ENCODE measurements at places on chromosomes 5 and 9.
A peak's percentile ranks its signal among the peaks of the same experiment; 100 is the strongest.

DNA sequence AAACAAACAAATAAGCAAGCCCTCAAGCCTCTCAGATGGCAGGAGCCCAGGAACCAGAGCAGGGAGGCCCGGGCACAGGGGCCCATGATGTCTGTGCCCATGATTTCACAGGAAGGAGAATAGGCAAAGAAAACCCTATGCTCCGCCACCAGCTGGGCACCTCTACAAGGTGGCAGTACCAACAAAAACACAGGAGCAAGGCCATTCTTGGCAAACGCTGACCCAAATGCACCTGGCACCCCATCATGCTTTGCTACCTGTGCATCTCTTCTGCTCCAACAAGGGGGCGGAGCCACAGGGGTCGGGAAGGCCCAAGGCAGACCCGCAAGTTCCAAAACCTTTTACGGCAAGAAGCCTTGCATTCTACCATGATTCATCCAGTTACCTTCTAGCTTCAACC lies 3.1 kb downstream of the BRD3 start:
- DNase-seq, result no peak

- no peak for DNase-seq
These were observed 20.4 kb upstream of the SLC2A6 start for GRCh38 chr9:133499132-133499891.

DNA sequence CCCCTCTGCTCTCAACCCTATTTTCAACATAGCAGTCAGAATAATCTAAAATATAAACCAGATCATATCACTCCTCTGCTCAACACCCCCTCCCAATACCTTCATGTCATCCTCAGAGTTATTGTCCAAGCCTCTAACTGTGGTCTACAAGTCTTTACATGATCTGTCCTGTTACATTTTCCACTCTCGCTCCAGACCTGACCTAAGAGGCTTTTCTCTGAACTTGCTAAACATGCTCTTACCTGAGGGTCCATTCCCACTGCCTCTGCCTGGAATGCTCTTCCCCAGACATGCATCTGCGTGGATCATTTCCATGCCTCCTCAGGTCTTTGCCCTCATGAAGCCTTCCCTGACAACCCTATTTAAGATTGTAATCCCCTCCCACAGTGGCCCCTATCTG lies 12.0 kb downstream of the NIPSNAP3B start:
- DNase-seq, result no peak

DNA sequence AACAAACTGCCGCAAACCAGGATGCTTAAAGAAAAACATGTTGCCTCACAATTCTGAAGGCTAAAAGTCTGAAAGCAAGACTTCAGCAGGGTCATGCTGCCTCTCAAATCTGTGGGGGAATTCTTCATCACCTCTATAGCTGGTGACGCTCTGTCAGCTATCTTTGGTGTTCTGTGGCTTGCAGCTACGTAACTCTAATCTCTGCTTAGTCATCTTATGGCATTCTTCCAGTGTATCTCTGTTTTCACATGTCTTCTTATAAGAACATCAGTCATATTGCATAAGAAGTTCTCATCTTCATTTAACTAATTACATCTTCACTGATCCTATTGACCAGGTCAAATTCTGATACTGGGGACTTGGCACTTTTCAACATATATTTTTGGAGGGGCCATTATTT lies 243.0 kb downstream of the CDH10 start:
- DNase-seq, result peak; percentile 10

DNA sequence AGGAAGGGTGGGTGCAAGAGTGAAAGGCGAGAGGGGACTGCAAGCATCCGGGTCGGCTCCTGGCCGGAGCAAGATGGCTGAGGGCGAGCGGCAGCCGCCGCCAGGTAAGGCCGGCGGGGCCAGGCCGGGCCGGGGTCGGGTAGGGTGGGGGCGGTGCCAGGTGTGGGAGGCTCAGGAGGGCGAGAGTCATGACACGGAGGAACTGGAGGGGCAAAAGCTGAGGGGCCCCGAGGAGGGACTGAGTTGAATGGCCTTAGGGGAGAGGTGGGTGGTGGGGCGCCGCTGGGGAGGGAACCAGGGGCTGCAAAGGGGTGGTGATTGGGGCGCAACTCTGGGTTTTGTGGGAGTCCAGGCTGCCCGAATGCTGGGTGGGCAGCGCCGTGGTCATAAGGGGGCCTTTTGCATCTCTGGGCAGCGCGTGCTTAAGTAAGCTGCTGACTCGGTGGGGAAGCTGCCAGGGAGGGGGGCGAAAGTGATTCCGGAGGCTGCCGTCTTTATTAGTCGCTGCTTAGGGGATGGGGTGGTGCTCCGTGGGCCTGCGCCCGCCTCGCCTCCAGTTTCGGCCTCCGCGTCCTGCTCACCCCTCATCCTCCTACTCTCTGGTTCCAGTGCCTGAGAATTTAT lies 425 bp downstream of the PTPA start:
- DNase-seq, result peak; percentile 52

DNA sequence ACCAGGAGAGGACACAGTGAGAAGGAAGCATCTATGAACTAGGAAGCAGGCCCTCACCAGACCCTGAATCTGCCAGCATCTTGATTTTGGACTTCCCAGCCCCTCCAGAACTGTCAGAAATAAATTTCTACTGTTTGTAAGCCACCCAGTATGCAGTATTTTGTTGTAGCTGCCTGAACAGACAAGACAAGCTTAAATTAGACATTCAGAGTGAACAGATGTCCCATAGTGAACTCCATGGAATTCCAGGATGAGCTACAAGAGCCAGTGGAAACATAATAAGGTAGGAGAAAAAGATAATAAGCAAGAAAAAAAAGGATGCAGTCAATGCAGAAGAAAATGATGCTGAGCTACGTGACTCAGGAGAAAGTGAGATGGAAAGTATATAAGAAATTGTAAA lies 47.8 kb upstream of the MAMDC2 start:
- no peak for DNase-seq

DNA sequence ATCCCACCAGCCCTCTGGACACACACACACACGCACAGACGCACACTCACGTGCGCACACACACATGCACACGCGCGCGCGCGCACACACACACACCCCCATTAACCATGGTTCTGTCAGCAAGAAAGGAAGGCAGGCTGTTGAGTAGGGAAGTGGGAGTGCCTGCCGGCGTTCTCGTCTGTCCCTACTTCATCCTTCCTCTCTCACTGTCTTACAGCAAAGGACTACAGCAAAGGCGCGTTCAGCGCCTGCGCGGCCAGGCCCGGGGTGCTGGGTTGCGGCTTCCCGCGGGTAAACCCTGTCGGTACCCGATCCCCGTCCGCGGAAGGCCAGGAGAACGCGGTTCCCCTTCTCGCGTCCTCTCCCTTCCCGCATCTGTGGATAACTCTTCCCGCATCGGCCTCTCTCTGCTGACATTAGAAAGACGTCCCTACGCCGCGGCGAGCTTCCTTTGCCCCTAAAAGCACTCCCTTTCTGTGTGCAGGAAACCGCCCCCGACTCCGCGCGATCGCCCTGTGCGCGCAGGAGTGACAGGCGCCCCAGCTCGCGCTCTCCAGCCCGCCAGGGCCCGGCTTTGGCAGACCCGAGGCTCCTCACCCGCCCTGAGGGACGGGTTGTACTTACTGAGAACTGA lies 219.2 kb downstream of the AGTPBP1 start:
- DNase-seq, result peak; percentile 67

GRCh38 chr9:10661376-10661775 lies 48.6 kb upstream of the PTPRD start:
- DNase-seq, result no peak

GRCh38 chr5:113378081-113378480 lies 56.7 kb downstream of the TSSK1B start:
- no peak for DNase-seq

GRCh38 chr9:133633681-133634080 lies 2.5 kb upstream of the DBH start:
- no peak for DNase-seq

- no peak for DNase-seq
These were observed 126.8 kb upstream of the PTPN3 start for GRCh38 chr9:109624896-109625295.

GRCh38 chr5:92401492-92401891 lies 1018.4 kb upstream of the ARRDC3 start:
- peak; percentile 63 for DNase-seq

DNA sequence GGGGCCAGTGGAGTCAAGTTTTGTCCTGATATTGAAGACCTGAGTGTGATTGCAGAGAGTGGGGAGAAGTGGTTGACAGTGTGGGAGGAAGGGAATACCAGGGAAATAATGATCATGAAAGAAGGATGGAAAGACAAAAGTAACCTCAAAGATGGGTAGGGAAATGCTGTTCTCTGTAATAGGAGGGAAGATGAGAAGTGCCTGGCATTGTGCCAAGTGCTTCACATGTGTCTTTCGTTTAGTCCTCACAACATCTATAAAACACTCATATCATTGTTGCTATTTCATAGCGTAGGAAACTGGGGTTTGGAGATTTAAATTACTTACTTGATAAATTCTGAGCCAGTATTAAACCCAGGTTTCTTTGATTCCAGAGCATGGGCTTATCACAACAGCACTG lies 472.3 kb downstream of the LRRC70 start:
- DNase-seq, result no peak

DNA sequence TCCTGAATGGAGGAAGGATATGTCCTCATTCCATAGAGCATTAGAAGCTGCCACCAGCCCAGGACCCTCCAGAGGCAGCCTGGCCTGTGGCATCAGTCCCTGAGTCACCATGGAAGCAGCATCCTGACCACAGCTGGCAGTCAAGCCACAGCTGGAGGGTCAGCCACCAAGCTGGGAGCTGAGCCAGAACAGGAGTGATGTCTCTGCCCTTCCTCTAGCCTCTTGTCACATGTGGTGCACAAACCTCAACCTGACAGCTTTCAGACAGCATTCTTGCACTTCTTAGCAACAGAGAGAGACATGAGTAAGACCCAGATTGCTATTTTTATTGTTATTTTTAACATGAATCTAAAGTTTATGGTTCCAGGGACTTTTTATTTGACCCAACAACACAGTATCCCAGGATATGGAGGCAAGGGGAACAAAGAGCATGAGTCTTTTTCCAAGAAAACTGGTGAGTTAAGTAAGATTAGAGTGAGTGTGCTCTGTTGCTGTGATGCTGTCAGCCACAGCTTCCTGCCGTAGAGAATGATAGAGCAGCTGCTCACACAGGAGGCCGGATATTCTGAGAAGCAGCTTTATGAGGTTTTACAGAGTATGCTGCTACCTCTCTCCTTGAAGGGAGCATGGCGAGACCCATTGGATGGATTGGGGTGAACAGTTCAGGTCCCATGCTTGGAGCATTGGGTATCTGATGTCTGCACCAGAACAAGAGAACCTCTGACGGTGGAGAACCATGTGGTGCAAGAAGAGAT lies 13.0 kb upstream of the CYFIP2 start:
- peak; percentile 7 for DNase-seq

DNA sequence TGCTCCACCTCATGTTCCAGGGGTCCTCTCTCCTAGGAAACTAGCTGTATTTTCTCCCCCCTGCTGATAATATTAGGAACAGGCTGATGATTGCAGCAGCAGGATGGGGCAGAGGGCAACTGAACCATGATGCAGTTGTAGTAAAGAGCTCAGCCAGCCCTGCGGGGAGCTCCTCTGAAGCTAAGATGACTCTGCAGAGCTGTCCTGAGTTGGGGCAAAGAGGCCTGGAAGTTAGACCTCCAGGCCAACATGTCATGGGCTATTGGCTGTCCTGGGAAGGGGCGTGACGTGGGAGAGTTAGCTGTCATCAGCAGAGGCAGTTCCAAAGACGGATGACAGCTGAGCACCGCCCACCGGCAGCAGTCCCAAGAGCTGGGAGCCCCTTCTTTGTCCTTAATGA lies 6.6 kb upstream of the FBP1 start:
- DNase-seq, result no peak

DNA sequence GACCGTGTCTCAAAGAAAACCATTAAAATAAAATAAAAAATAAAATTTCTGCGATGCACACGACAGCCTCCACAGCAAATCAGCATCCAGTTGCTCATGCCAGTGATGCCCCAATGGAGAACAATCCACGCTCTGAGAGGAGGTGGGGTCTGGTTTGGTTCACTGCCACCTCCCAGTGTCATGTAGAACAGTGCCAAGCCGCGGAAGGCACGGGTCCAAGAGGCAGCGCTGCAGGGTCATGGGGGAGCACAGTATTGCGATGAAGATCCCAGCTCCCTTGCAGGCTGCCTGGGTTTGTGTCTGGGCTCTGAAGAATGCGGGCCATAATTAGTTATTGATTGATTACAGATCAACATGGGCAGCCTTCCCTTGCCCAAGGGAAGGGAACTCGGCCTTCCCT lies 6.1 kb upstream of the CACFD1 start:
- no peak for DNase-seq

- DNase-seq, result no peak
These were observed 63.6 kb downstream of the PALM2AKAP2 start for GRCh38 chr9:109843641-109844040.

- DNase-seq, result no peak
These were observed 196.0 kb upstream of the ANKRD55 start for GRCh38 chr5:56429110-56429561.

DNA sequence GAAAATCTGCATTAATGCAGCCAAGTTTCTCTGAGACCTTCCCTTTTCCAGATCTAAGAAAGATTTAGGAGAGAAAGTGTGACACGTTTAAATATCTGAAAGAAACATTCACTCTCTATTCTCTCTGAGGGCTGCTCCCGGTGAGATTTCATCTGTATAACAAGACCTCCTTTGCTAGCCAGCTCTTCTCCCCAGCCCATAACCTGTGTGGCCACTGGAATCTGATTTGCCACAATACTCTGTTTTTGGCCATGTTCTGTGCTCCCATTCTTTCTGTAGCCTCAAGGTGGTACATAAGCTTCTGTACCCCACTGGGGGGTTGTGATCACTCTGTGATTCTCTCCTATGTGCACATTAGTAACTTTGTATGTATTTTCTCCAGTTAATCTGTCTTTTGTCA lies 291.0 kb upstream of the SEMA6A start:
- no peak for DNase-seq

DNA sequence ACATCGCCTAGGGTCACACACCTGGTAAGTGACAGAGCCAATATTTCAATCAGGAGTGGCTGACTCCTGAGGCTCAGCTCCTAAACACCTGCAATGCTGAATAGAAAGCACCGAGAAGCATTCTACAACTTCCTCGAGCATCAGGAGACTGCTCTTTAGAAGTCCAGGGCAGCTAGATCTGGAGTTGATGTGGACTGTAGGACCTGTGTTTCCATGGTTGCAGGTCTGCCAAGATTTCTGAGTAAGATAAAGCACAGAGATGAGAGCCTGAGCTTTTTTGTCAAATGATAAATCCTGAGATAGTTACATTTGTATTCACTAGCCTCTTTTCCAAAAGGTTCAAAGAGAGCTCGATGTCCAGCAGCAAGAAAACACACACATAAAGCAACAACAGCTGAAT lies 43.8 kb downstream of the YIPF5 start:
- DNase-seq, result no peak

DNA sequence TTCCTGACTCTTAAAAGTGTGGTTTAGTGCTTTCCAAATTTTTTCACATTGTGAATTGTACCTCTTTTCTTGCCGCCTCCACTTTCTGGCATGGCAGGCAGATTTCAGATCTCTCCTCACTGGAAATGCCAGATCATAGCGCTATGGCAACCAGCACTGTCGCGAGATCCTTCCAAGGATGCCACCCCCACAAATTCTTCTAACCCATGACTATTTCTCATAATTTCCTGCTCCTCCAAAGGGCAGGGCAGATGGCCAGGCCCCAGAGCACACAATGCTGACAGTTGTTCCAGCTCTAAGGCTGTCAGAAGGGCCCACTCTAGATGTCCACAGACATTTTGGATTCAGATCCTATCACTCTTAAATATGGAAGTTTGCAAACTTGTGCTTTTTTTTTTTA lies 446.2 kb upstream of the RIOK2 start:
- DNase-seq, result peak; percentile 92
